ENCODE measurements at places on chromosomes 1 and 21.
A peak's percentile ranks its signal among the peaks of the same experiment; 100 is the strongest.

DNA sequence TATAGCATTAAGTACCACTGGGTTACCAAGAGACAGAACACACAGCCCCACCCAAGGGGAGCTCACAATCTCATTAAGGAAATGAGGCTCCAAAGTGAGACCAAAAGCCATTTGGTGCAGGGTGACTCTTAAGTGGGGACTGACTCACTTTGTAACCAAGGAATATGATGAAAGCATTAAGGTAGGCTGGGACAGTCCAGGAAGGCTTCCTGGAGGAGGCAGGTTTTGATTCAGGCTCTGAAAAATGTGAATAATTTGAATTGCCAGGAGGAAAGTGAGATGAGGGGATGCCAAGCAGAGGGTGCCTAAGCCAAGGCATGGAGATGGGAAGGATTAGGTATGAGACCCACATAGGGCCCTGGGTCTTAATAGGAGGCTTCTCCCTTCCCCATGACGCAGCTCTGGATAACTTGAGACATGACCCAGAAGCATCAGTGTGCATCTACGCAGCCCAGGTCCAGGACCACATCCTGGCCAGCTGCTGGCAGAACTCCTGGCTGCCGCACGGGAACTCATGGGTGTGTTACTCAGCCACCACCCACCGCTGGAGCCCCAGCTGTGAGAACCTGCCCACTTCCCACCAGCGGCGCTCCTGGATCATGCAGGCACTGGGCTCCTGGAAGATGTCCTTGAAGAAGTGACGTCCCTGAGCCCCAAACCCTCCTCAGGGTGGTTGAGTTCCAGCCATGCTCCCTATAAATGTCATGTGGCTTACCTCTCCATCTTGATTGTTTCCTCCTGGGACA, 5.9 kb upstream of the TTC4 start:
- DNase-seq = no peak

DNA sequence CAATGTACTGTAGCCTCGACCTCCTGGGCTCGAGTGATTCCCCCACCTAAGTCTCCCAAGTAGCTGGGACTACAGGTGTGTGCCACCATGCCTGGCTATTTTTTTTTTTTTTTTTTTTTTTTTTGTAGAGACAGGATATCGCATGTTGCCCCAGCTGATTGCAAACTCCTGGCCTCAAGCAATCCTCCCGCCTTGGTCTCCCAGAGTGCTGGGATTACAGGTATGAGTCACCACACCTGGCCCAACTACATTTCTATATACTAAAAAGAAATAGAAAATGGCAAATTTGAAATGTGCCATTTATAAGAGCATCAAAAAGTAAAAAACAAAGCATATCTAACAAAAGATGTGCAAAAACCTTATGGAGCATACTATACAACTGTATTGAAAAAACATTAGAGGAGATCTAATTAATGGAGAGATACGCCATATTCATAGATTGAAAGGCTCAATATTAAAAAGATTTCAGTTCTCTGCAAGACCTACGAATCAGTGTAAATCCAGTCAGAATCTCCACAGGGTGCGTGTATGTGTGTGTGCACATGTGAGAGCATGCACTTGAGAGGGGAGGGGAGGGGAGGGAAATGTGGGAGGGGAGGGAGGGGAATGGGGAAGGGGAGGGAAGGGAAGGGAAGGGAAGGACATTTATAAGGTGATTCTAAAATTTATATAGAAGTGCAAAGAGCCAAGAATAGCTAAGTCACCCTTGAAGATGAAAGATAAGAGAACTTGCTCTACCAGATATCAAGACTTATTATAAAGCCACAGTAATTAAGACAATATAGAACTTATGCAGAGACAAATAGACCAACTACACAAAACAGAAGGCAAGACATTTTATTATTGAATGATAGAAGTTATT, 15.5 kb upstream of the PADI4 start:
- no peak for DNase-seq

- no peak for DNase-seq
Measured at GRCh38 chr1:212283741-212284140, 1.5 kb upstream of the PPP2R5A start.

DNA sequence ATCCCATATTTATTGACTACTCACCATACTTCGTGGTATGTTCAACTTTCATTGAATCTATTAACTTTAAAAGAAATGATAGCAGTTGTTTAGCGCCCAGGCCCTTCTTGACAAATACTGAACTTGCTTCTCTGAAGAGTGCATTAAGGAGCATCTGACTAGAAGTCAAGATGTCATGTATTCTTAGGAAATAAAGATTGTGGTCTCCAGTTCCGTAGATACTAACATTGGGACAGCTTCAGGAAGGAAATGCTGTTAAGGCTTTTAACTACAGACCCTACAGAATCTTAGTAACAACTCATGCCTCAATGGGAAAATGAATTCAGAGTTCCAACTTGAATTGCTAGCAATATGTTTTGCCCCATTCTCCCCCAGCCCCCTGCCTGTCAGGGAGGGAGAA, 14.8 kb downstream of the LYST start:
- no peak for DNase-seq

GRCh38 chr1:108877348-108878159, 769 bp downstream of the GPSM2 start:
- peak; percentile 43 for DNase-seq

- no peak for DNase-seq
Measured at GRCh38 chr1:233981042-233981675, 76.7 kb downstream of the SLC35F3 start.

DNA sequence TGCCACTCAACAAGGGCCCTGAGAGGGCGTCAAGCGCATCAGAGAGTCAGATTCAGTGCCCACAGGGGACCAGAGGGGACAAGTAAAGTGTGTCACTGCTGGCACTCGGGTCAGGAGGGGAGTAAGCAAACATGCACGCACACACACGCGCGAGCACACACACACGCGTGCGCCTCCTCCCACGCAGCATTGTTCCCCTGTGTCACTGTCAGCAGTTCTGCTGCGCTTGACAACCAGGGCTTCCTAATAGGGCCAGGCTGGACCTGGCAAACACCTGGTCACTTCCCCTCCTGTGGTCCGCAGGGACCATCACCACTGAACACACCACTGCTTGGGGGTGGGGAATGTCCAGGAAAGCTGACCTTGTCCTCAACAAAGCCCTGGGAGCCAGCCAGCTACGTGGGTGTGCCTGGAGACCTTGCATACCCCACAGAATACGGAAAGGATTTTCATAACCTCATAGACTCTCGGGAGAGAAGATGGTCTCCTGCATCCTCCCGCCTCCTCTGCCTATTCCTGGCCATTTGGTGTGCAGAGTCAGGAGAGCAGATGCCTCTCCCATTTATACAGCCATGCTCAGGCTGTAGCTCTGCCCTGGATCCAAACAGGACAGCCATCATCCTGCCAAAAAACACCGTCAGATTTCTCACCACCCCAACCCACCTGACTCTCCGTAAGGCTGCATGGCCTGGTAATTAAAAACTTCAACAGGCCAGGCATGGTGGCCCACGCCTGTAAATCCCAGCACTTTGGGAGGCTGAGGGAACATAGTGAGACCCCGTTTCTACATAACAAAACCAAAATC, 73.2 kb downstream of the SSBP3 start:
- no peak for DNase-seq

DNA sequence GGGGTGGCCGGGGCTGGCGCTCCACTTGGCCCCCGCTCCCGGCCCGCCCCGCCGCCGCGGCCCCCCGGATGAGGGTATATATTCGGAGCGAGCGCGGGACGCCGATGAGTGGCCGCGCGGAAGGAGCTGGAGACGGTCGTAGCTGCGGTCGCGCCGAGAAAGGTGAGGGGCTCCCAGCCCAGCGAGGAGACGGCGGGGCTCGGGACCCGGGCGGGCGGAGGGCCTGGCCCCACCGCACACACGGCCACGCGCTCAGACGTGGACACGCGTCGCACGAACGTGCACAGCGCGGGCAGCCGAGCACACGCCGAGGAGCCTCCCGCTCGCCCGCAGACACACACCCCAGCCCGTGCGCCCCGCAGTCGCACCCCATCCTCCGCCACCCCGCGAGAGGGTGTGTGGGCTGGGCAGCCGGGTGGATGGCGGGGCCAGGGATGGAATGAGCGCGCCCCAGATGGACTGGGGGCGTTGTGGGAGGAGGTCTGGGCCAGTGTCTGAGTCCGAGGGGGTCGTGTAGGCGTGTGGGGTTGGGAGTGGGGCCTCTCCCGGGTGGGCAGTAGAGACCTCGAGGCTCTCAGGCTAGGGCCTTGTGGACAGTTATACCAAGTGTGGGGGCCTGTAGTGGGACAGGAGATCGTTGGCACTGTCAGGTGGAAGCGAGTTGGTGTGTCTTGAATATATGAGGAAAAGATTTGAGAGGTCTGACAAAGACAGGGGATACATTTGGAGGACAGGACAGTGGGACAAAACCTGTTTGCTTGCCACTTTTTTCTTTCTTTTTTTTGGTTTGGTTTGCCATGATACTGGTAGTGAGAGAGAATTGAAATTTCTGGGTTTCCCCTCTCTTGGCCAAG, at the start of gene UAP1:
Gene UAP1 (plus strand): TSS at position 107 of the 854 bp plus-strand sequence. CDS start 4,347 bp downstream, outside the sequence.
- peak; percentile 5 for DNase-seq

DNA sequence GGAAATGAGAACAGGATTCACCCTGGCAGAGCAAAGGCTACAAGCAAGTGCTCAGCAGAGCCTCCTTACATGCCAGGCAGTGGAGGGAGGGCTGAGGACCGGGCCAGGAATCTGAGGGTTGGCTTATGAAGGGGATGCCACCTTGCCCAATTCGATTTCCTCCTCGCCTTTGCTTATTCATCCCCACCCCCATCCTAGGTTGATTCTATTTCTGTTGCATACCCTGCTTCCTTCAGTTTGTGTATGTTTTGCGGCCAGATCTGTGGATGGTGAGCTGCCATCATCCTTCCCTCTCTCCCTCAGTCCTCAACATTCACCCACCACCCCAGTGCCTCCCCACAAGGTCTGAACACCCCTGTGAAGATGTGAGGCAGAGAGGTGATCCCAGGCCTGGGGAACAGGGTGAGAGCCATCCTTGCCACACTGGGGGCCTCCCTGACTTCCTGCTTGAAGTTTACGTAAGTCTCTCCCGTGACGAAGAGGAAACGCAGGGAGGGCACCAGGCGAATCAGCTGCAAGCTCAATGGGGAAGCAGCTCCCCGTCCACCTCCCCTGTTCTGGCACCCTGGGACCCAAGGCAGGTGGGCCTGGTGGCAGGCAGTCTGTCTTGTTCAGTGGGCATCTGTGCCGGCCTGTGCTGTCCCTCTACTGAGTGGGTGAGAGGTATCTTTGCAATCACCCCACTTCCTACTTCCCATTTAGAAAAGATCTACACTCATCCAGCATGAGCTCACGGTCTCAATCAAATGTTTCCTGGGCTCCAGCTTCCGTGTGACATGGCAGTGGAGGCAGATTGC, 50.6 kb upstream of the CNTN2 start:
- DNase-seq = no peak

DNA sequence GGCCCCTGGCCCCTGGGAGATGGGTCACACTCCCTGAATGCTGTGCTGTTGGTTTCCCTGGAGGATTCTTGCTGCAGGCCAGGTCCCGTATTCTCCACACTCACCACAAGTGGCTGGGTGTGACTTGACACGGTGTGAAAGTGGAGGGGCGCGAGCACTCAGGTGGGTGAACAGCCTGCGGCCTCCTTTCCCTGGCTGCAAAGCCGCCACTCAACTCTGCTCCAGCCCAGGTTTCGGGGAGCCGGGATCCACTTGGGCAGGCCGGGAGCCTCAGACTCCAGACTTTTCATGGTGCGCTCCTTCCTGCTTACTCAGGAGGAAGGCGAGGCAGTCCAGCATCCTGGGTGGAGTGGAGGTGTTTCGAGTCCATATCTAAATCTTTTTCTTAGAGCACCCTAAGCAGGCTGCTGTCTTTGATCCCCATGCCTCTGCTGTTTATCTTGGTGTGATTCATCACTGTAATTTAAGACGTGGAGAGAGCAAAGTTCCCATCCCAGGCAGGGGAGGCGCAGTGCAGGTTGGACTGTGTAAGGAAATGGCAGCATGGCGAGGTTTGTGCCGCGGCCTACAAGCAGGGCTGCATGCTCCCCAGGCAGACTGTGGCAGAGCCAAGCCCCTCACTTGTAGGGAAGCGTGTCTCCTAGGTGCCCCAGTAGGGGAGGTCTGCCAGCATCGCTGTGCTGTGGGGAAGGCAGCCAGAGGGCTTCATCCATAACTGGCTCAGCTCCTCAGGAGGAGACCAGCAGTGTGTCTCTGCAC, 29.6 kb downstream of the VANGL1 start:
- DNase-seq = no peak

DNA sequence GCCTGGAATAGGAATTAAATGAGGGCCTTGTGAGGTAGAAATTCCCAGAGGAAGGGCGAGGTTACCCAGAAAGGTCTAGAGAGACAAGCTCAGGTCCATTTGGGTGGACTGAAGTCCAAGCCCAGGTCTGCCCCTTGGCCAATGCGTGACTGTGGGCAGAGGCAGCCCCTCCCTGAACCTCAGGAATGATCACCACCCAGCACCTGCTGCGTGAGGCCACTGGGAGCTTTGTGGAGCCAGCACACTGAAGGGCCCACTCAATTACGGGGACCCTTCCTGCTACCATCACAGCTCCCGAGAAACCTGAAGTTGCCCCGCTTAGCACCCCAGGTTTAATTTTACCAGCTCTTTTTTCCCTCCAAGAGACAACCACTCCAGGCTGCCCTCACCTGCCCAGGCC, 6.5 kb upstream of the MATN1 start:
- DNase-seq = no peak

DNA sequence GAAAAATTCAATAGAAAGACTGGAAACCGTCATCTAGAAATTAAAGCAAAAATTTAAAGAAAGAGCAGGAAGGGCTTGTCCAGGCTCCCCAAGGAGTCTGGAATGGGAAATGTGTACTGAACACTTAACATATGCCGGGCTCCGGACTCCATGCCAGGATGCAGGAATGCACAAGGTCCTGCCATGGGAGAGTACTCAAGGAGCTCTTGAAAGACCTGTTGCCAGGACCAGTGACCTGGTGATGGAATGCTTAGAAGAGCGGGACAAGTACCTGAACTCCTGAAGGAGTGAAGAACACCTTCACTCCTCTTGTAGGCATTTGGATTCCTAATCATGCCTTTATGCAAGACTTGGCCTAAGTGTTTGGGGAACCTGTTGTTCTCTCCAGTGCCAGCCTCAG, 16.9 kb upstream of the DSCAM start:
- DNase-seq = no peak

DNA sequence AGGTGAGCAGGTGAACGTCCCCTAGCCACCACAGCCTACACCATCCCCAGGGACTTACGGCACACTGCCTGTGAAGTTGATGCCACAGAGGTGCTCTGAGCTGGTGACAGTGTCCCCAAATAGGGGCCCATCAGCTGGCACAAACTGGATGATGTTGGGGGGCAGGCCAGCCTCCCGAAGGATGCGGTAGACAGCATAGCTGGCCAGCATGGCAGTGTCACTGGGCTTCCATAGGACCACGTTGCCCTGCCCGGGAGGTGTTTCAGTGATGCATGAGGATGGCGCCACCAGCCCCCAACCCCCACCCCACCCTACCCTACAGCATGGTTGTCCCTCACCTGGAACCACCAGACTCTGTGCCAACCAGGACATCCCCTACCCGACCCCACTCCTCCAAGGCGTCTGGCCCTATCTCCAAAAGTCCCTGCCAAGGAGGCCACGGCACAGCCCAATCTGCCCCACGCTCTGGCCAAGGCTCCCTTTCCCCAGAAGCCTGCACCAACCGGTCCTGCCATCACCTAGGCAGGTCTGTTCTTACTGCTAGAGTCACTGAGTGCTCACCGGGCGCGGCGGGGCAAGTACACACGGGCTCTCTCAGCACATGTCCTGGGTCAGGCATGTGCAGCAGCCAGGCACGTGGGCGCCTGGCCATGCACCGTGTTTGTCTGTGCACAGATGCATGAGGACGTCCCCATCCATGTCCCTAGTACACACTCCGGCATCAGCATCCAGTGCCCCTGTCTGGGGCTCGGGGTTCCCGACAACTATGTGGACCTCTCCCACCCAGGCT, 20.5 kb downstream of the ALDH4A1 start:
- DNase-seq = no peak
